Retinal pigment epithelial cell (primary cell): ENCODE measurements at places on chromosomes 7 and 10.

DNA sequence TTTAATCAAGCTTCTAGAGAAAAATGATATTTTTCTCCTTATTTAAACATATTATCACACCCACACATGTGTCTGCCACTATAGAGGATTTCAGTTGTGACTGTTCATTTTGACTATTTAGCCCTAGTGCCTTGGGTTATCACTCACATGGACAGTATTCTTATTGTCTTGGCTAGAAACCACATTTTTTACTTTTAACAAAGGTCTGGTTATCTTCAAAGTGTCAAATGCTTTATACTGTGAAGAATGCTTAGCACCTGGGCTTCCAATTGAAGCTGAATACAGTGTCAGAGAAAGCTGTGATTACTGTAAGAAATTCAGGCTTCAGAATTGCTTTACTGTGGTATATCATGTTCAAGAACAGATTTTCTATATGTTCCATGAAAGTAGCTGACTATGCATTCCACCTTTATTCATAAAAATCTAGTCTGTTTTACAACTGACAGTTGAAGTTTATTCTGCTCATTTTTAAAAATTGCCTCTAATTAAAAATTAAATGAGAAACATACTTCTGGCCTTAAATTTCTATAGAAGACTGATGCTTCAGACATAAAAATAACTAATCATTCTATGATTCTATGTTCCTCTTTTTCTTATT lies 278.6 kb downstream of the SEMA3D start:
- no peak for DNase-seq

- DNase-seq = no peak
These were observed 10.6 kb downstream of the BRAF start for GRCh38 chr7:140914083-140914482.

- no peak for DNase-seq
These were observed 992.2 kb downstream of the PCDH15 start for GRCh38 chr10:53808677-53809372.

- DNase-seq = no peak
These were observed 2.9 kb downstream of the MNX1 start for GRCh38 chr7:157007470-157008066.

- no peak for DNase-seq
These were observed 117.6 kb upstream of the DPP6 start for GRCh38 chr7:153934629-153935028.

DNA sequence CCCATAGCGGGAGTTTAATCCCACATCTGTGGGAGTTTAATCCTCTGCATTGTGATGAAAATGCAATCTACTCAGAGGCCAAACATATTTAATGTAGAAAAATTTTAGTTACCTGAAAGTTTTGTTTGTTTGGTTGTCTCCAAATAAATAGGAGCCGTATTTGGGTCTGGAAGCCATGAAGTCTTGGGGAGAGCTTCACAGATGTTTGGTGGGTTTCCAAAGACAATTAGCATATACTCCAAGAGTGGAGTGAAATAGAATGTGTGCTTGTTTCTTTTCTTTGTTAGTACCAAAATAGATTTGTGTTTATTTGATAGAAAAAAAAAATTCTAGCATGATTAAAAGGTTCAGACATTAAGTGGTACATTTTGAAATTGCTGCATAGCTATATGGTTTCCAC lies 50.9 kb downstream of the ANK3 start:
- no peak for DNase-seq

- no peak for DNase-seq
These were observed 70.6 kb upstream of the ARID5B start for GRCh38 chr10:61830846-61831273.

GRCh38 chr7:7209412-7210050 lies 27.2 kb downstream of the C1GALT1 start:
- no peak for DNase-seq

DNA sequence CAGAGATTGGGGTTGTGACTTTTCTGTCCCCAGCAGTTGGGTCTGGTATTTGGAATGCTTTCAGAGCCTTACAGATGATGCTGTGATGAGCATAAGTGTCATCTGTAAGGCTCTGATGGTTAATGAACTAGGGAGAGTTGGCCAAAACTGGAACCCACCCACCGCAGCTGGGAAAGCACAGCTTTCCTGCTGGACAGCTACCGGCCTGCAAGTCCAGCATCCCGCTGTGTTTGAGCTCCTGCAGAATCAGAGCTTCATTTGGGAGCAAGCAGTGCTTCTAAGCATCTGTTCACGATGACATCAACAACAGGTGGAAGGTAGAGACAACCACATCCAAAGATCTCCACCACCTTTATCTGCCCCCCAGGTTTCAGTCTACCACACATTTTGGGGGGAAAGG lies 11.7 kb downstream of the UCN3 start:
- no peak for DNase-seq

DNA sequence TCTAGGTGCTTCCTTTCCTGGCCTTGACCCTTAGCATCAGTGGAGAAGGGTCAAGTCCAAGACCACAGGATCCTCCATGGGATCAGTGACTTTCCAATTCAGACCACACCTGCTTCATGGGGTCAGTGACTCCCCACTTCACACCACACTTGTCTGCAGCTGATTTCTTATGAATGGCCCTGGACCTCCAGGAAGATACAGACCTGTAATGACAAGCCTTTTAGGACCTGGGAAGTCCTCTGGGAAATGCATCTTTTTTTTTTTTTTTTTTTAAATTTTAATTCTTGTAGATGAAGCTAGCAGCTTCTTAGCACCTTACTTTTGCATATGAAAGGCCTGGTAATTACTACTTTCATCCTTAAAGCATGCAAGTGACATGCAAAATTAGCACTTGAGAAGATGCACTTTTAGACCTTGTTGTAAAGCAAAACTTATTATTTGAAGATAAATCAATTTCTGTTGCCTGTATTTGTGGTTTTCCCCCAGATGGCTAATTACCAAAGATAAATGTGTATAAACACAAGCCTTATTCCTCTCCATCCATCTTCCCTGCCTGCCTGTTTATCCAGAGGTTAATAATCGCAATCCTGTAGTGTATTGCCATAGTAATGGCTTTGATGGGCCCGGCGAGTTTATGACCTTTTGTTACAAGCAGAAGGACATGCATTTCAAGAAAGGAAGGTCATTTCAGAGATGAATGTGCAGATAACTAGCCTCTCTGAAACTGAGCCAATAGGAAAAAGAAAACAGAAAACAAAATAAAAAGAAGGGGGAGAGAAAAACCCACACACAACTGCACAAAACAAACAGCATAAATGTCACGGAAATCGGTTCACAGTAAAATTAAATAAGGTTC lies 1018.7 kb downstream of the TYW1 start:
- no peak for DNase-seq

GRCh38 chr10:1050145-1050544 lies 1.2 kb upstream of the IDI1 start:
- no peak for DNase-seq

DNA sequence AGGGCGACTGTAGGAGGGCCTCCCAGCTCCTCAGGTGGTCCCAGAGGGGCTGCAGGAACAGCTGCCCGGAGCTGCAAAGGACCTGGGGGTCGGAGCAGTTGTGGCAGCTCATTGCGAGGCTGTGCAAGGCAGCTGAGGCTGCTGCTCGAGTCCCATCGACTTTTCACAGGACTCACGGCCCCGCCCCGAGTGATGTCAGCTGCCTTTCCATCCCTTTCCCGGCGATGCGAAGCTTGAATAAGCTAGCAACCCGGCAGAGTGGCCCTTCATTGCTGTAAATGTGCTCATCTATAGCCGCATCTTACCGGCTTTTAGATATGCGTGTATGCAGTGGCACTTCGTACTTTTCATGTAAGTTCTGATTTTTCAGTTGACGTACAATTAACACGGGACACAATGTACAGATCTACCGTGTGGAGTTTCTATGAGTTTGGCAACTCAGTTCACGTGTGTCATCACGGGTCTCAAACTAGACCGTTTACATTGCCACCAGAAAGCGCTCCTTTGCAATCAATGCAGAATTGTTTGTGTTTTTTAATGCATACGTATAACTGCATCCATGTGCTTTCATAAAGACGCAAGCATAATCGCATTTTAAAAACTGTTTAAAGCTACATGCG lies at the start of gene CH25H:
TSS of gene CH25H (minus strand) at position 137 of the 620 bp plus-strand sequence. CDS start at position 112, 25 bp downstream.
- no peak for DNase-seq

DNA sequence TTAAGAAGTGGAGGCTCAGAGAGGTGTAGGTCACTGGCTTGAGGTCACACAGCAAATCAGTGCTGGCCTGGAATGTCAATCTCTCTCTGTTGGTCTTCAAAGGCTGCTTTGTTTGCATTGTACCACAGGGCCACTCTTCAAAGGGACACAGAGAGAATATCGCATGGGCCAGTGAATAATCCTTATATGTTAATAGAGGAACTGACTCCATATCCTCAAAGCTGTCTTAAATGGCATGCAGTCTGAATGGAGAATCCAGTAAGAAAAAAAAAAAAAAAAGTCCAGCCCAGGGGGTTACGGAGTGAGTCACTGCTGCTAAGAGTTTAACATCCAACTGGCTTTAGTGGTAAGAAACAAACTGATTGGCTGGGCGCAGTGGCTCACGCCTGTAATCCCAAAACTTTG lies 54.1 kb downstream of the NRAP start:
- DNase-seq = peak; percentile 23

DNA sequence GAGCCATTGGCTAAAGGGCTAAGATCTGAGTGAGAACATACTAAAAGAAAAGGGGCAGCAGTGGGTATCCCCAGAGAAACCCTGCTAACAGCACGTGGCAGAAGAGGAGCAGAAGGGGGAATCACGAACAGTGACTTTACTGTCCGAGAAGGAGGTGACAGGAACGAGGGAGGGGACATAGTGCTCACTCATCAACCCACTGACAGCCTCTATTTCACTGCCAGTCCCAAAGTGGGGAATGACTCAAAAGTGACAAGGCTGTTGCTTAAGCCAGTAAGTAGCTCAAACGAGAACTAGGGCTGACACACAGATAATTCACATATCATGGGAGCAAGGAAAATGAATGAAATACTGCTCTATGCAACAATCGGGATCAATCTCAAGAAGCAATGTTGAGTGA lies 92.7 kb downstream of the RSU1 start:
- no peak for DNase-seq
